Activated T-cell treated with anti-CD3 and anti-CD28 coated beads, Interleukin-2, amount 50 U/mL, for 4 hours (primary cell): ENCODE measurements at places on chromosomes 7 and 10.

DNA sequence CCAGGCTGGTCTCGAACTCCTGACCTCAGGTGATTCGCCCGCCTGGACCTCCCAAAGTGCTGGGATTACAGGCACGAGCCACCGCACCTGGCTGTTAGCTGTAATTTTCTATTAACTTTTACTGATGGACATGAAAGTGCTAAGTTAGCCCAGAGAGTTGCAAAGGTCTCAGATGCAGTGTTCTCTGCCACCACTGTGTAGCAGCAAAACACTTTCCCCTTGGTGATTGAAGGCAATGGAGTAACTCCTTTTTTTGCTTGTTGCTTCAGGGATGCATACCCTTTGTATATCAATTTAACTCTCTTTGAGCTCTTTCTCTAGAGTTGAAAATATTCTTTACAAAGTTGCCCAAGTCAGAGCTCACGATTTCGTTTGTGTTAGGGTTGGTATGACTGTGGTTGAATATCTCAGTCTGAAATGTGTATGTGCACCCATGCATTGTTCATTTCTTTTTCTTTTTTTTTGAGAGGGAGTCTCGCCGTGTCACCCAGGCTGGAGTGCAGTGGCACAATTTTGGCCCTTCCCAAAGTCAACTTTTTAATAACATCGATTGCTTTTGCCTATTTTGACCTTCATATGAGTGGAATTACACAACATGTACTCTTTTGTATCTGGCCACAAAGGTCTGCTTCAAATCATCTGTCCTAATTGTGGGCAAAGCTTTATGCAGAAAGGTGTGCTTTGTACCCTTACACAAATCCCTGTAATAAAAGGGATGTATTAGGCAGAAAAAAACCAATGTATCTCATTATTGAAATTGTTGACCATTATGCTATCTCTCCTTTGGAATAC lies 52.6 kb downstream of the GTF2I start:
- DNase-seq, result no peak

- no peak for DNase-seq
Measured at GRCh38 chr7:53740971-53741370, 705.5 kb downstream of the POM121L12 start.

DNA sequence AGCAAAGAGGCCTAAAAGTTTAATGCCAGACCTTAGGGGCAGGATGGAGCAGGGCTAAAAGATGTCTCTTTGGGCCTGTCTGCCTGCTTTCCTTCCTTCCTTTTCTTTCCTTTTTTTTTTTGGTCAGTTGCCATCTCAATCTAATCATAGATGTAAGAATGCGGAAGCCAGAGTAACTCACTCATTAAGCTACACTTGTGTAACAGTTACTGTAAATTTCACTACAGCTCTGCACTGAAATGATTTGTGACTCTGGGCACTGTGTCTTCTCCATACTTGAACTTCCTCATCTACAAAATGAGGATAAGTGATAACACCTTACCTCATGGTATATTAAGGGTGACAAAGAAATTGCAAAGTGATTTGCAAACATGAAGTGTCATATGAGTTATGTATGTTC lies 75.5 kb upstream of the AGK start:
- no peak for DNase-seq

- DNase-seq, result no peak
Measured at GRCh38 chr7:1225030-1225429, 7.6 kb upstream of the UNCX start.

GRCh38 chr7:116327752-116328151 lies 117.4 kb downstream of the TES start:
- no peak for DNase-seq

DNA sequence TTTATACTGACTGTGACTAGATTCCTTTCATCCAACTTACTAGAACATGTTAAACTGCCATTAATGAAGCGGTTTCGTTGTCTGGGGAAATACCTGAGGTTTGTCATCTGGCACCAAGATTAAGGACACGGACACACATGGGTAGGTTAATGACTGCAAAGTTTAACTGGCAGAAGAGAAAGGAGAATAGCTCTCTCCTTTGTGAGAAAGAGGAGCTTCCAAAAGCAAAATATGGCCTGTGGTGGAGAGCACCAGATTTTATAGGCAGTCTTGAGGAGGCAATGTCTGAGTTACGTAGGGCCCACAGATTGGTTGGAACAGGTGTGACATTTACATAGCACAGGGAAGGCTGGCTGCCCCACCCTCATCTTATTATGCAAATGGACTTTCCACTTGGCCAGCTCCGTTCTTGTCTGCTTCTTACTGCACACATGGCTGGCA lies 1193.0 kb upstream of the CELF2 start:
- DNase-seq, result no peak

- DNase-seq, result no peak
Measured at GRCh38 chr10:33178026-33178755, 156.3 kb downstream of the NRP1 start.

DNA sequence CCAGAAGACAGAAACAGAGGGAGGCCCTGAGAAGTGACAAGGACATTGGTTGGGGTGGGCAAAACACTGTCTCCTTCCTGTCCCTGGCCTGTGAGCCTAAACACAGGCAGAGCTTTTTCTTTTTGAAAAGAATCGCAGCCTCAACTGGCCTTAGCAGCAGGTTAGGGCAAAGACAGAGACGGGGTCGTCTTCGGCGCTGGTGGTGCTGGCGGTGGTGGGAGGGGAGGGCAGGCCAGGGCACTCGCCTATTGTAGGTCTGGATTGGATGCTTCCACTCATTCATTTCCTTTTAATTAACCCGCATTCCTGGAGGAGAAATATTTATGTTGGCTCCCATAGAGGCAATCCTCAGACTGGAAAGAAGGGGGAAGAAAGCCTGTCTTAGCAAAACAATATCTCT lies 22.6 kb downstream of the WNT8B start:
- DNase-seq, result no peak

DNA sequence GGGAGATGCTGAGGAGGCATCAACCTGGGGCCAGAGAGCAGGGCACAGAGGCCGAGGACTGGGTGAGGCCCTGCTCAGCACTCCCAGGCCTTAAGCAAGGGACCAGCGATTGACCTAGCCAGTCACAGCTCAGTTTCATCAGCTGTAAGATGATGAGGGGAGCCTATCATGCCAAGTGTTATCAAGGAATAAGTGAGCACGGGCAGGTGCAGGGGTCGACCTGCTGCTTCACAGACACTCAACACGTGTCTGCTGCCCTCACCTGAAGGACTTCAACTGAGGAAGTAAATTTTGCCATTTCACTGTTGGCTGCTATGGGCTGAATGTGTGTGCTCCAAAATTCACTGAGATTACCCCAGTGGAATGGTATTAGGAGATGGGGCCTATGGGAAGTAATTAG lies 9.9 kb downstream of the C10orf71 start:
- DNase-seq, result no peak

DNA sequence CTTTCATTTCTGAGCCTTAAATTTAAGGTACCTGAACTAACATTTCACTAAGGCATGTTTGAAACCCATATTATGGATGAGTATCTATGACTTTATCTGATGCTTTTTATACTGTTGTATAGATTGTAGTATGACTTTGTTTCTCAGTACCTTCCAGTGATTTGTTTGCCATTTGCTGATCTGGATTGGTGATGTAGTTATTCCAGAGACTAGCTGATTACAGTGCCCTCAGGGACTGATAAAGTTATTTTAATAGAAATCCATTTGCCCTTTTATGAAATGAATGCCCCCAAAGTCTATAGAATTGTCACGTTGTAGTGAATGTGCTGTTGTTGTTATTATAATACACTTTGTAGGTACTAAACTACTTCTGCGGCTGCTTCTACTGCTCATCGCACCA lies 385.4 kb upstream of the LRGUK start:
- no peak for DNase-seq

DNA sequence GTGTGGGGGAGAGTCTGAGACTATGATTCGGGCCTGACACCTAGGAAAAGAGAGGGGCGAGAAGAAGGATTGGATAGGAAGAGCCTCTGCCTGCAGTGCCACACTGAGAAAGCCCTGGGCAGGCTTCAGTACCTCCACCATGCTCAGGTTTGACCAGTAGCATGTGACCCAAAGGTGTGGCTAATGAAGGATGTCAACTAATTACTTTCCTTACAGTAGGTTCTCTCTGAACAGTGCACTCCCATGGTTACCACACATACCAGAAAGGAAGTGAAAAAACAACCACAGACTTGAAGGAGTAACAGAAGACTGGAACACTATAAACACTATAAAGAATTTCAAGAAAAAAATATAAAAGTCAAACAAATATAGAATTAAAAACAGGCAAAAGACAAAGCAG lies 46.2 kb downstream of the SEM1 start:
- no peak for DNase-seq

DNA sequence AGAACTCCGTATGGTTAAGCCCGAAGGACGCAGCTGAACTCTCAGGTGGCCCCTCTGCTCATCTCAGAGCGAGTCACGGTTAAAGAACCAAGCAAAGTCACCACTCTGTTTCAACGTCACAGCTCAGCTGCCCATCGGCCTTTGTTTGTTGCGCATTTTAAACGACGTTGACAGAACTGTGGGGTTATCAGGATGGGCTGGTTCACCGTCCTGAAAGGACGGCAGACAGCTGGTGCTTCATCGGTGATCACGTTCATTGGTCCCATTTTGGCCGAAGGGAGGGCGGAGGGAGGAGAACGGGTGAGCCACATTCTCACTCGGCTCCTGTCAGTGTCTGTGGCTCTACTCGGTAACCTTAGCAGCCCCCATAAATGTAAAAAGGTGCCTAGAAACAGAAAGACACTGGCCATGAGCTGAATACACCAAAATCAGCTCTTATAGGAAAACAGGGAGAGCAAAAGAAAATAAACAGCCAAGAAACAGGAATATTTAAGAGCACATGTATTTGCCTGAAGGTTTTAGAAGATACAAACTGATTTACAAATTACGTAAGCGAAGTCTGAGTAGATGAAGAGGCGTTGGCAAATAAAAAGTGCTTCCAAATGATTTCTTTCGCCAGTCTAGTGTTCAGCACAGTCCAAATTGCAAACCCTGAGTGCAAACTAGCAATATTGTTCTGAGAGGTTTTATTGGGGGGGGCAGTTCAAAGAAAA lies 8.4 kb downstream of the PRKAG2 start:
- no peak for DNase-seq

- DNase-seq, result no peak
Measured at GRCh38 chr10:11655836-11656235, 44.4 kb upstream of the USP6NL start.

DNA sequence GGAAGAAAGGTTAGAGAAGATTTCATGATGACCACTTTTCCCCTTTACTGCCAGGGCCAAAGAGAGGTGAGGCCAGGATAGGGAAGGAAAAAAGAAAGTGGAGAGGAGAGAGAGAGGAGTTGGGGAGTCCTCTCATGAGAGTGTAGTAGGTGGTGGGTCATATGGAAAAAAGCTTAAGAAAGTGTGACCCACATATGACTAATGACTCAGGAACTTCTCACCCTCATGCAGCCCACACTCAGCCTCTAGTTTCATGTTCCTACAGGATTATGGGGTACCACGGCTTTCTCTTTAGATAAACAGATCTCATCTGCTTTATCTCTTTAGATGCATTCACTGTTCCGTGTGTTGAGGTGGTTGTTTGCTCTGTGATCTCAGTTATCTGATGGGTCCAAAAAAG lies 462.5 kb upstream of the IGFBP3 start:
- DNase-seq, result no peak

DNA sequence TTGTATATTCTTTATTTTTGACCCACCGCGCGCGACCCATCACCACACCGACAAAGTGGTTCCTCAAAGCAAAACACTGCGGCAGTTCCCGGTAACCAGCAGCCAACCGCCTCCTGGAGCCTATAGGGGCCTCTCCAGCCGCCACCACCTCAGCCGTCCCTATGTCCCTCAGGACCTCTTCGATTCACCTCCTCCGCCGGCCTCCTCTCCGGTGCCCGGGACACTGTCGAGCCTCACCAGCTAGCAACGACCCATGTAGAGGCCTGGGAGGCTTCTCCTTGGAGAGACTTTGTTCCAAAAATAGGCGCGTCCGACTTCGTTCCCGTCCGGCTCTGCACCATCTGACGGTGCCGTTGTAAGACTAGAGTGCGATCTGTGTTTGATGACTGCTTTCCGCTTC lies 158.8 kb downstream of the HGF start:
- no peak for DNase-seq

DNA sequence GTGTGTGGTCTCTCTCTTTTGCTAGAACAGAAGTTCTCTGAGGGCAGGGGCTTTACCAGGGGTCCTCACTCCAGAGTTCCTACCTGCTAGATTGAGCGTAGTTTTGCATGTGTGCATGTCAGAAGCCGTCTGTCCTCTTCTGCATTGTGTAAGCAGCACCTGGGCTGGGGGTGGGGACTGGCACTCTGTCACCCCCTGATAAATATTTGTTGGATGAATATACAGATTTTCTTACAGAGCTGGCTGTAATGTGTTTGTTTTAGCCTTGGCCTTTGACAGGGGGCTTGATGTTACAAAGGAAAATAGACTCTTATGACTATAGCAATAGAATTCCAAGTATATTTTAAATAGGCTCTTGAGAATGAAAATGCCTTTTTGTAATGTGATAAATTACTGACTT lies 46.6 kb downstream of the WDR37 start:
- no peak for DNase-seq

DNA sequence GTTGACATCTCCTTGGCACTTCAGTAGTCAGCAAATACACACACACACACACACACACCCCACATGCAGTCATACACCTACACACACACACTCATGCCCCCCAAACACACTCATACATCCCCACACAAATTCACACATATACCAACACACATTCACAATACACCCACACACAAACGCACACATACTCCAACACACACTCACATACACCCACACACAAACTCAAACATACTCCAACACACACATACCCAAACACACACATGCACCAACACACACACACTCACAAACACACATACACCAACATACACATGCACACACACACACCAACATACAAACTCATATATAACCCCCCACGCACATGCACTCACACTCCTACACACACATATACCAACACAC lies 31.4 kb upstream of the CHST15 start:
- no peak for DNase-seq

DNA sequence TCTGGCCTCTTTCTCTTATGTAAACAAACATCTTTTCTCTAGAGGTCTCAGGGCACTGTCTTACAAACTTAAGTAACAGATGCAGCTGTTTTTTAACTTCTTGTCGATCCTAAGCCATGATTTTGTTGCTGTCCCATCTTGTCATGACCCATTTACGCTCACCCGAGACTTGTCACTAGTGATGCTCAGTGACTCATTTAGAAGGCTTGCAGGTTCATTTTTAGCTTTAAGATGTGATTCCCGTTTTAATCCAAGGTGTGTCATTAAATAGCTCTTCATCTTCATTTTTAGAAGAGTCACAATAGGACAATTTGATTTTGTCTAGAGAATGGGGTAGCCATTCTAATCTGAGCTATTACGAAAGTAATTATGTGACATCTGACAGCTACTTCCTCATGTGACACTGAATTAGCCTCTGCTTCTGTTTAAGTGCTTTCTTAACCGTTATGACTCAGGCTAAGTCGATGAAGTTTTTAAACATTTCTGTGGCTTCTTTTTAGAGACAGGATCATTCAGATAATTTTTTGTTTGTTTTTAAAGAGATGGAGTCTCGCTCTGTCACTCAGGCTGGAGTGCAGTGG lies 42.7 kb downstream of the SPDYE5 start:
- no peak for DNase-seq

- no peak for DNase-seq
Measured at GRCh38 chr10:42632564-42632963, 5.8 kb downstream of the ZNF33B start.
